Stimulated activated CD4-positive, alpha-beta T cell treated with anti-CD3 and anti-CD28 coated beads, Interleukin-2, amount 100 ng/mL, for 24 hours (primary cell): ENCODE measurements at places on chromosomes 3 and 15.

- no peak for DNase-seq
Measured at GRCh38 chr3:138032567-138032966, 22.6 kb downstream of the CLDN18 start.

DNA sequence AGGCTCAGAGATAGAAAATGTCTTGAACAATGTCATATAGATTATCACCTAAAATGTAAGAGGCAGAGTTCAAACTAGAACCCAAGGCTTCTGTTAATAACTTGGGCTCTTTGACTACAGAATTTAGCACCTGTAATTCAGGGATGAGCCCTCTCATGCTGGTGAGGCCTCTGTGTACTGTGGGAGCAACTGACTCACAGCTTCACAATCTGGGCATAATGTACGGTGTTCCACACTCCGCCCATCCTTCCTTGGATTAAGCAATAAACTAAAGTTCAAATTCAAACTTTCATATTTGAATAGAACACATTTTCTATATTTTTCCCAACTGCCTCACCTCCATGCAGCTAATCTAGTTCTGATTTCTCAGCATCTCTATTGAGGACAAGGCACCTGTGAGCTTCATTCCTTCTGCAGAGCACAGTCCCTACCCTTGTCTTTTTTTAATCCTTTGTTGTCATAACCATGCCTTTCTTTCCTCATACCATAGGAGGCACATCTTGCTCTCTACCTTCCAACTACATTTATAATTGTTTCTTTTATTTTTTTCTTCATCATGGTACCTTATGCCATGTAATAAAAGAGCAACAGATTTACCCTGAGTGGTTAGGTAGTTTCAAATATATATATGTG, 392.1 kb downstream of the NLGN1 start:
- DNase-seq = no peak

DNA sequence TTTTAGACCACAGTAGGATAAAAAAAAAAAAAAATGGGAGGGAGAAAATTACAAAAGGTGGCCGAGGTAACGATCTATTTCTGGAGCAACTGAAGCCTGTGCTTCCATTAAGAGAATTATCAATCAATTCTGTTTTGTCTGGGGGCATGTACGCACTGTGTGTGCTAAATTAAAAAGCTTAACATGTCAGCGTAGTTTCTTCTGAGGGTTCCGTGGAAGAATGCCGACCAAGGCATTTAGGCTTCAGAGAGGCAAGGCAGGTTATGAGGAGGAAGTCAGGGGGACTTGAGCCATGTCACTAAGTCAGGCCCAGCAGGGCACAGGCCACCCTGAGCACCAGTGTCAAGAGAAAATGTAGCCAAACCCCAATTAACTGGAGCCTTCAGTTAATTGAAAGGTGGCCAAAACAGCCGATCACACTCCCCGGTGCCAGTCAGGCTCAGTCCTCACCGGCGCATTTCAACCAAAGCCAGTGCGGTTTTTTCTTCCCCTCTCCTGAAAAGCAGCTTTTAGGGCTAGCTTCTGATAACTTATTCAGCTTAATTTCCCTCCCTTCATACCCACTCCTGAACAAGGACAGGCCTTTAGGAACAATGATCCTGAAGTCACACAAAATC, 113.9 kb downstream of the MEGF11 start:
- no peak for DNase-seq

- DNase-seq = no peak
Measured at GRCh38 chr3:65170390-65171042, 482.7 kb upstream of the ADAMTS9 start.

GRCh38 chr3:126052196-126053058, 31.5 kb downstream of the SLC41A3 start:
- no peak for DNase-seq

DNA sequence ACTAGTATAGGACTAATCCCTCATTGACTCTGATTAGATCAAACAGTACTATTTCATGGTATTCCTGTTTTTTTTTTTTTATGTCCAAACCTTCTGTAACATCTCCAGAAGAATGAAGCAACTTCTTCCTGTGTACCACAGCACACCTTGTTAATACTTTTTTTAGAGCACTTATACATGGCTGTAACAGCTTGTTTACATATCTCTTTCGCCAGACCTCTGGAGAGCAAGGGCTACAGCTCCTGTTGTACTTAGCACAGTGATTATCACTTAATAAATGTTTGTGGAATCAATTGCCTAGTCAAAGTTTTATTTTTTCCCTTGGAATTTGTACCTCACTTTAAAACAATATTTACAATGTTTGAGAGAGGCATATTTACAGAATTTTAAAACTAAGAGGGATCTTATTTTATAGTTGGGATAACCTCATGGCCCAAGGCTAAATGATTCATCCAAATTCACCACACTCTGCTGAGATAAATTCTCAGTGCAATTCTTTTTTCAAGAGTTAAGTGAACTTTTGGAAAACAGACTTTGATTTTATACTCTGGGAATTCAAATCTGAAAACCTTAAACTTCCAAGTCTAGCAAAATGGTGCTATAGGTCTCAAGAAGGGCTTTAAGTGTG, 9.2 kb upstream of the GATM start:
- DNase-seq = no peak

DNA sequence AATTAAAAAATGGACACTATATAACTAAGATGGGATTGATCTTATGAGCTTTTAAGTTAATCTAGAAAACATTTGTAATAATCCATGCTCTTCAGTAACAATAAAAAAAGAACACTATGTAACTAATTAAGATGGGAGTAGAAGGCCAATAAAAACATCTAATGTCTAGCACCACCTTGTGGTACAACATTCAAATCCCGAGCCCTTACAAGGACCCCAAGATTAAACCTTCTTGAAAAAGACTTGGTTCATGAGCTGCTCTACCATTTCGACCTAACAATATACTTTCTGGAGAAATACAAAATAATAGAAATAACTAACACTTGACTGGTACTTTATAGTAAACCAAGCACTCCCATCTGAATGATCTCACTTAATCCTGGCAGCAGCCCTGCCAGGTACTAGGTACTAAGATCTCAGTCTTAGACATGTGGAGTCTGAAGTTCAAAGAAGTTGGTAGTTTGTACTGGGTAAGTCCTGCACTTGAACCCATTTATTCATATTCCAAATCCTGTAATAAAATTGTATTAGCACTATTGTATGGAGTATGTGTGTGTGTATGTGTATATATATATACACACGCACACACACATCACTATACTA, 21.8 kb downstream of the METTL6 start:
- no peak for DNase-seq

- no peak for DNase-seq
Measured at GRCh38 chr15:69693059-69693458, 240.4 kb downstream of the RPLP1 start.

DNA sequence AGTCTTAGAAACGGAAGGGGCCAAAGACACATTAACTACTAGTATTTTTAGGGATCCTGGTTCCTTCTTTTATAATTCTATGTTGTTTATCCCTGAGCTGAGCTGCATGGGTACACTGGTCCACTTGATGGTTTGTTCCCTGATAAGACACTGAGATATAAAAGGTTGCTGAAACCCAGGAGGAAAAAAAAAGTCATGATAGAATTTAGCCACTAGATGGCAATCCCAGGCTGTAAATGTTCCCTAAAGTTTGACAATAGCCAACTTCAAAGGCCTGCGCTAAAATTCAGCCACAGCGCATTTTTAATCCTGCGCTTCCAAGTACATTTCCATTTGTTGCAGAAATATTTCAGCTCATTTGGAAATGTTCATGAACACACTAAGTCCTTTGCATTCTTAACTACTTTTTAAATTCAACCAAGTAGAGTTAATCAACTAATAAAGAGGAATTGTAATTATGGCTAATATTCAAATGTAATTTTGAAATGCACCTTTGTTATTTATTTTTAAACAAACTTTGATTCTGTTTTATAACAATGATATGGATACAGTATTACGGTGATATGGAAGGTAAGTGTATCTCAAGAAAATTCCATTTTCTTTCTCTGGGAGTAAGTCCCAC, 249.3 kb upstream of the FEZF2 start:
- no peak for DNase-seq

- DNase-seq = peak; percentile 75
Measured at GRCh38 chr3:136194409-136195257, 1.5 kb downstream of the MSL2 start.

- no peak for DNase-seq
Measured at GRCh38 chr3:15256861-15257341, 50.9 kb downstream of the CAPN7 start.

DNA sequence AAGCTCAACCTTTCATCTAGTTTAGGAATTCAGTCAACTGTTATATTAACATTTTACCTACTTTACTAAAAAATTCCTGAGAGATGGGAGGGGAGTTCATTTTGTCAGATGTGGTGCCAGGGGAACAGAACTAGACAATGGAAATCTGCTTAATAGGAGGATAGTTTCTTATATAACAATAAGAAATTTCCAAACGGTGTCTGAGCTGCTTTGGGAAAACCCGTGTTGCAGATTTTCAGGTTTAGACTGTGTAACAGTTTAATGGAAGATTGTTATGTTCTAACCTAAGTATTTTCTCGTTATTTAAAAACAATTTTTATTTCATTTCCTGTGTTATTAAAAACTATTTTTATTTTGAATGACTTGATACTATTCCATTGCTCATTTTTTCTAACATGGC, 19.3 kb downstream of the IQGAP1 start:
- no peak for DNase-seq

- DNase-seq = no peak
Measured at GRCh38 chr15:29125382-29126207, 144.0 kb downstream of the NSMCE3 start.

DNA sequence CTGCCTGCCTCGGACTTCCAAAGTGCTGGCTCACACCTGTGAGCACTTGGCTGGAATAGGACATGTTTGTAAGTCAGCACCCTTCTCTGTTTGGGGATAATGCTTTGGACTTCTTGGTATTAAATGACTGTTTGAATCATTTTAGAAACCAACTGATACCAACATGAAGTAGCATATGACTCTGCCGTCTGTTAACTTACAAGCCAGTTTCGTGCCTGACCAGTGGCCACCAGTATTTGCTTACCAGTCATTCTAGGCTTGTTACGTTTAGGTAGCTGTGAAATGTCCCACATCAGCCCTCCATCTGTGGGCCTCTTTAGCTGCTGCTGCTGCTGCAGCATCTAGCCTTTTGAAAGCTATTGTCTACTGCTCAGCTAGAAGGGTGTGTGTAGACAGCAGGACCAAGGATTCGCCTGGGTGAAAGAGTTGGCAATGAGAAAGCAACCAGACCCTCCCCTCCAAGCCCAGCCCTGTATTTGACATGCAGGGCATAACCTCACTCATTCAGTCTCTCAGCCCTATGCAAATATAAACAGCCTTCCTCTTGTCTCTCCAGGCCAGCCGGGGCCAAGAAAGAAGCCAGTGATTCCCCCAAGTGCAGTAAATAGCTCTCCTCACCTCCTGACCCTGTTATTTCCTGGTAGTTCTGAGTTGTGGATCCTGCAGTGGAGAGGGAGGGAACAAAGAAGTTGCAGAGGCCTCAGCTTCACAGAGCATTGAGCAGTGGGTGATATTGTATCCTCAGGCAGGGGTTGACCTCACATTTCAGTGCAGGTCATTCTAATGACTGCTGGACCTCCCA, 51.0 kb downstream of the NKIRAS1 start:
- no peak for DNase-seq

DNA sequence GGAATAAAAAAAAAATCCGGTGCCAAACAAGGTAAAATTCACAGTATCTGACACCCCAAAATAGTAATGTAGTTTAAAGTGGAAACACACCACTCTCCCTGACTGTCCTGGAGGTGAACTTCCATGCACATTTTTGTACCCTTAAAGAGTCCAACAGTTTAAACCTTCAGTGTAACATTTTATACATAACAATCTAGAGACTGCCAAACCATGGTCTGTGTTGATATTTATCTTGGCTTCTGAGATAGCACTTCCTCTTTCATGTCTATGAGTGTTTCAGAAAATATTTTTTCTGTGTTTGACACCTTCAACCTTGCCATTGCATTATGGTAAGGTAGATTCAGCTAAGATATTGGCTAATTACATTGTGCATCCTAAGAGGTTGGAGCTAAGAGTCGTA, 13.9 kb downstream of the TMEM45A start:
- DNase-seq = no peak

GRCh38 chr3:52402101-52402521, 42.8 kb downstream of the SEMA3G start:
- DNase-seq = no peak

DNA sequence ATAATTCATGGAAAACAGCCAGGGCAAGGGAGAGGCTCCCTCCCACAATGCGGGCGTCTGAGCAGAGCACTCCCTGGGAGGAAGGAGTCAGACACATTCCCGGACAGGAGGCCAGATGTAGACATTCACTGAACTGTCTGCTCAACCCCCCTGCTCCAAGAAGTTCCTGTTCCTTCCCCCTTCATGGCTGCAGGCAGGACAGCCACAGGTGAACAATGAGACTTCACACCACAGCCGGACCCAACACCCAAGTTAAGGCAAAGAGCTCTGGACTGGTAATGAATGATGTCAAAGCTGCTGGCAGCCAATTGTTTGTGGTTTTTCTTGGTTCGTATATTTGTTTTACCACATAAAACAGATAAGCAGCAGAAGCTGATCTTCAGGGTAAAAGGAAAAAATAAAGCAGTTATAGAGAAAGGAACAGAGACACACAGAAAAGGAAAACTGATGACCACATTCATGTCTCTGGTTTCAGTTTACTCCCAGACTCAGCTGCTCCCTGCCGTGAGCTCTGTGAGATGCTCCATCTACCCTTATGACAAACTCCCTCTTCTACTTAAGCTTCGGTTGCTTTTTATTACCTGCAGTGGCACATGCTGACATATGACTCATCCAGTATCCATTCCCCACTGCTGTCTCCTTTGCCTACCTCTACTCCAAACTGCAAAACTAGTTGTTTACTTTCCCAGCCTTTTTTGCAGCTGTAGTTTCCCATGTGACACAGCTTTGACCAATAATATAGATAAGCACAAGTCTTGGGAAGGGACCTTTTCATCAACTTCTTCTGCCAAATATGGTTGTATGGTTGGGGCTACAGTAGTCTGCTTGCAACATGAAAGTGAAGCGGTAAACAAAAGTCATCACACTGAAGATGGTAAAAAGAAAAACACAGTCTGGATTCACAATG, 33.1 kb downstream of the DZIP1L start:
- DNase-seq = no peak

GRCh38 chr3:61956236-61956635, 394.9 kb downstream of the PTPRG start:
- no peak for DNase-seq

DNA sequence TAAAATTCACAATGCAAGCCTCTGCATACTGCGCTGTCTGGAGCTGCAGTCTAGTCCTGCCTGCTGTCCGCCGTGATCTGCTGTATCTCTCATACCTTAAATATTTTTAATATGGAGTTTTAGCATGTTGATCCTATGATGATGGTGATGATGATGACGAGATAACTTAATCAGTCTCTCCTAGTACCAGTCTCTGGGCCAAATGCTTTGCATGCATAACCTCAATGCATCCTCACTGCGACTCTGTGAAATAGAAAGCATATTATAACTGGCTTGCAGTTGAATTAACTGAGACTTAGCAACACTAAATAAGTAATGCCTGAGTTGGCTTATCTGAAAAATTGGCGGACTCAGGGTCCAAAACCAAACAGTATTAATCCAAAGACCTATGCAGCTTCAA, 38.4 kb upstream of the BCHE start:
- DNase-seq = no peak
